ENCODE measurements at places on chromosomes 1 and 21. TPM values are rescaled to one million over a fixed set of nuclear protein-coding genes. Genes with fewer than 3 reads are reported as not detected.

The RYR2 gene
- not detected for total RNA-seq

The ANKRD34A gene
- total RNA-seq, result 0.32 TPM

The KLF17 gene
- total RNA-seq, result not detected

The CXADR gene
- total RNA-seq, result 26.6 TPM

The FHAD1 gene
- total RNA-seq, result 0.91 TPM

The MED8 gene
- total RNA-seq, result 70.5 TPM

The GJB3 gene
- total RNA-seq, result not detected

The OR6K3 gene
- not detected for total RNA-seq

The CFAP57 gene
- total RNA-seq, result 0.32 TPM

The BCL2L15 gene
- total RNA-seq, result under 0.01 TPM

The MMEL1 gene
- 1.5 TPM for total RNA-seq

Measured in epithelial cell of umbilical artery (primary cell).